ENCODE measurements at places on chromosomes 5 and 9.

DNA sequence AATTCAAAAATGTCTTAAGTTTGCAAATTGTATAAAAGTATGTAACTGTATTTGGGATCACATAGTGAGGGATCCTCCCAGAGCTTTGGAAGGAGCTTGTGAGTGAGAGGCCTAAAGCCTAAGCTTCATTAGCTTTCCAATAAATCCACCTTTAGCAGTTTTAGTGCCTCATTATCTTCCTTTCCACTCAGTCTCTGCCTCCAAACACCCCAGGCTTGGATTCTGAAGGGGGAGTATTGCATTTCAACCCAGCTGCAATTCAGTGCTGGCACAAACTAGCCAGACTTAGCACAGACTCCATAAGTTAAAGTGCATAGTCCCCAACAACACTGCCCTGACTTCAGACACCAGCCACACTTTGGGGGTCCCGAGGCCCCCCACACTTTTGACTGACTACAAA is 113.5 kb downstream of the SMARCA2 start:
- no peak for DNase-seq

GRCh38 chr5:1101961-1102713 is 9.7 kb downstream of the SLC12A7 start:
- DNase-seq = no peak

- no peak for DNase-seq
Measured at GRCh38 chr9:29213417-29214153, 1640.3 kb upstream of the C9orf72 start.

DNA sequence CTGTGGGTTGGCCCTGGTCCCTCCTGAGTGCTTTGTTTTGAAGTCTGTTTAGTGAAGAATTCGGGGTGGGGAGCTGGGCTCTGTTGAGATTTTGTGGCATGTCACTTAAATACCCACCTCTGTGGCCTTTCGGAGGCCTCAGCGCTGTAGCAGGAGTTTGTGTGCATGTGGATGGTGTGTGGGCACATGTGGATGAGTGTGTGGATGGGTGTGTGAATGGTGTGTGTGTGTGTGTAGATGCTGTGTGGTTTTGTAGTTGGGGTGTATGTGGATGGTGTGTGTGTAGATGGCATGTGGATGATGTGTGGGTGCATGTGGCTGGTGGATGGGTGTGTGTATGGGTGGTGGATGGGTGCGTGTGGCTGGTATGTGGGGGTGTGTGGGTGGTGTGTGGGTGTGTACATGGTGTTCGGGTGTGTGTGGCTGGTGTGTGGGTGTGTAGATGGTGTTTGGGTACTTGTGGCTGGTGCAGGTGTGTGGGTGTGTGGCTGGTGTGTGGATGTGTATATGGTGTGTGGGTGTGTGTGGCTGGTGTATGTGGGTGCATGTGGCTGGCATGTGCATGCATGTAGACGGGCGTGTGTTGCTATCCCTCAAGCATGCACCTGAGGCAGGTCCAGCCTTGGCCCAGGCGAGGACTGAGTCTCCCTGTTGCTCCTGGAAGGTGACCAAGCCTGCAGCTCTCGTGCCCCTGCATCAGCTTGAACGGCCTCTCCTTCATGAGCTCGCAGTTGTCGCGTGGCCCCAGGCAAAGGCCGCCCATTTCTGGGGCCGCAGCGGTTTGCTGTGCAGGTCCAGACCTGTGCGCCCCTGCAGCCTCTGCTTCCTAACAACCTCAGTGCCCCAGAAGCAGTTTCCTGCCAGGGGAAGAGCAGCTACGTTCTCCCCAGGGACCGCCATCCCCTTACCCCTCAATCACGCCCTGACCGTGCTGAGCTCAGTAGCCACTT is 54.0 kb upstream of the FCN2 start:
- DNase-seq = no peak

DNA sequence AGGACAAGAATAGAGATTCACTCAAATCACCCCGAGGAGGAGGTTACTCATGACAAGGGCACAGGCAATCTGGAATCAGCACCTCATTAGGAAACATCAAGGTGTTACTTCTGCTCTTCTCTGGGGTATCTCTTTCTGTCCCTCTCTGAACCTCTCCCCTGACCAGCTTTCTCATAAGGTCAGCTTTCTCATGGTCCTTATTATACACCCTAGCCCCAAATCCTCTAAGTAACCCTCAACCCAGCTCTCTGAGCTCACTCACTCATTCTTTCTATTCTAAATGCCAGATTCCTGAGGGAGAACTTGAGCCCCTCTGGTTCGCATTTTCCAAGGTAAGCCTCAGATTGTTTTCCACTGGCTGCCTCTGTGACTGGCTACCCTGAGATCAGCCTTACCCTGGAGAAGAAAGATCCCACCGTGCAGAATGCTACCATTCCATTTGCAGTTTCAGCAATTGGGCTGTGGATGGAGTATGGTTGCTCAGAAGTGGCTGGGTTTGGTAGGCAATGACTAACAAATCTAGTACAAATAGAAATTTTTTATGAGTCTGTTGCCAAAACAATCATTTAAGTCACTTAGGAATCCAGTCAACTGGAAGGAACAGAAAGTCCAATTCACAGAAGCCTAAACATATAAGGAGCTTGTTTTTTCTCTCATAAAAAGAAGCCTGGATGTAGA is 9.0 kb upstream of the TIMD4 start:
- DNase-seq = no peak

- DNase-seq = no peak
Measured at GRCh38 chr9:117278471-117279035, 136.3 kb downstream of the ASTN2 start.

DNA sequence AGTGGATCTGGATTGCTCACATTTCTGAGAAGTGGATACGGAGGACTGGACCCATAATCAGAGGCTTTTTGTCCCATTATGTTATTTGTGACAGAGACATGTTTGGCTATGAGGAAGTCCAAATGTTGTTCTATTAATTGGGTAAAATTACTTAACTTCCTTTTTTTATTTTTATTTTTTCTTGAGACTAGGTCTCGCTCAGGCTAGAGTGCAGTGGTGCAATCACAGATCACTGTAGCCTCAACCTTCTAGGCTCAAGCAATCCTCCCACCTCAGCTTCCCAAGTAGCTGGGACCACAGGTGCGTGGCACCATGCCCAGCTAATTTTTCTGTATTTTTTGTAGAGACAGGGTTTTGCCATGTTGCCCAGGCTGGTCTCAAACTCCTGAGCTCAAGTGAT is 11.9 kb upstream of the PGGT1B start:
- DNase-seq = no peak

- peak; percentile 89 for DNase-seq
Measured at GRCh38 chr9:35350827-35351549, 138.9 kb upstream of the RUSC2 start.

DNA sequence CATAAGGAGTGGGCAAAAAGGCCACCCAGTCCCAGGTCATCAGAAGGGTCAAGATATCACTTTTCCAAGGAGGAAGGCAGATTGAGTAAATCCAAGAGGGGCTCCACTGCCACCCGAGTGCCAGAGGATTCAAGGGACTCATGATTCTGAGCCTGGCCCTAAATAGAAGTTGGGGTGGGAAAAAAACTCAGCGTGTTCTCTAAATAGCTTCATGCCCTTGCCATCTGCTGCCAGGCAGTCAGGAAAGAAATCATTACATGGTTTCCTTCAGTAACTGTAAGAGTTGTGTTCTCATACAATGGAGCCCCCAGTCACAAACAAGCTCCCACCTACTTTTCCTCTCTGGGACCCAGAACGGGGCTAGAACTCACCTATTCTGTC is 37.2 kb downstream of the SAR1B start:
- DNase-seq = no peak

GRCh38 chr9:87498046-87498810 is 561 bp downstream of the DAPK1 start:
- DNase-seq = no peak

Measured in fibroblast of the conjunctiva (primary cell).